ENCODE measurements at places on chromosomes 16 and 17.

- DNase-seq: no peak
These were observed 52.3 kb downstream of the TNRC6C start for GRCh38 chr17:78010759-78011158.

DNA sequence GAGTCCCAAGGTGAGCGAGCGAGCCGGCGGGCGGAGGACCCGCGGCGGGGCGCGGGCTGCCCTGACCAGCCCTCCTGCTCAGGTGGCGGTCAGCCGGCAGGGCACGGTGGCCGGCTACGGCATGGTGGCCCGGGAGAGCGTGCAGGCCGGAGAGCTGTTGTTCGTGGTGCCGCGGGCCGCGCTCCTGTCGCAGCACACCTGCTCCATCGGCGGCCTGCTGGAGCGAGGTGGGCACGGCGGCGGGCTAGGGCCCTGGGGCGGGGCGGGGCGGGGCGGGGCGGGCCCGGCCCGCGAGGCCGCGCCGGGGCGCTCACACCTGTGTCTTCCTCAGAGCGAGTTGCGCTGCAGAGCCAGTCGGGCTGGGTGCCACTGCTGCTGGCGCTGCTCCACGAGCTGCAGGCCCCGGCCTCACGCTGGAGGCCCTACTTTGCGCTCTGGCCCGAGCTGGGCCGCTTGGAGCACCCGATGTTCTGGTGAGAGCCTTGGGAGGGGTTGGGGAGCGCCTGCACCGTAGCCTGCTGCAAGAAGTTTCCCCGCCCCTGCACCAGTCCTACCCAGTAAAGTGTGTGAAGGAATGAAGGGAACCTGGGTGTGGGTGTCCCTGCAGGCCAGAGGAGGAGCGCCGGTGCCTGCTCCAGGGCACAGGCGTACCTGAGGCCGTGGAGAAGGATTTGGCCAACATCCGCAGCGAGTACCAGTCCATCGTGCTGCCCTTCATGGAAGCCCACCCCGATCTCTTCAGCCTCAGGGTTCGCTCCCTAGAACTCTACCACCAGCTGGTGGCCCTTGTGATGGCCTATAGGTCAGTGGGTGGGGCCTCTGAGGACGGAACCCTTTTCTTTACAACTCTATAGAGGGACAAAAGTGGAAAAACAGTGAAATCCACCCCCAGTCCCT lies 802 bp downstream of the SETD6 start:
- DNase-seq: no peak

DNA sequence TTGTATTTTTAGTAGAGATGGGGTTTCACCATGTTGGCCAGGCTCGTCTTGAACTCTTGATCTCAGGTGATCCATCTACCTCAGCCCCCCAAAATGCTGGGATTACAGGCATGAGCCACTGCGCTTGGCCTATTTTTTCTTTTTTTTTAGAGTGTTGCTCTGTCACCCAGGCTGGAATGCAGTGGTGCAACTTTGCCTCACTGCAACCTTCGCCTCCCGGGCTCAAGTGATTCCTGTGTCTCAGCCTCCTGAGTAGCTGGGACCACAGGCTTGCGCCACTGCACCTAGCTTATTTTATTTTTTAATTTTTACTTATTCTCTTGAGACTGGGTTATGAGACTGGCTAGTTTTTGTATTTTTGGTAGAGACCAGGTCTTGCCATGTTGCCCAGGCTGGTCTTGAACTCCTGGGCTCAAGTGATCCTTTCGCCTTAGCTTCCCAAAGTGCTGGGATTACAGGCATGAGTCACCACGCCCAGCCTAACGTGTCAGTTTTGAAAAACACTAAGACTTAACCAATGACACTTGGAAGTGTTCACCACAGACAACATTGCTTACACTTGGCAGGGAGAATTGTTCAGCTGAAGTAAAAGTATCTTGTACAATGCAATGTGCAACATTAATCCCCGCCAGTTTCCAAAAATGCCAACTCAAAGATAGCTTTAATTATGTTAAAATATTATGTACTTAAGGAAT lies 26.9 kb downstream of the ATAD5 start:
- DNase-seq: no peak

DNA sequence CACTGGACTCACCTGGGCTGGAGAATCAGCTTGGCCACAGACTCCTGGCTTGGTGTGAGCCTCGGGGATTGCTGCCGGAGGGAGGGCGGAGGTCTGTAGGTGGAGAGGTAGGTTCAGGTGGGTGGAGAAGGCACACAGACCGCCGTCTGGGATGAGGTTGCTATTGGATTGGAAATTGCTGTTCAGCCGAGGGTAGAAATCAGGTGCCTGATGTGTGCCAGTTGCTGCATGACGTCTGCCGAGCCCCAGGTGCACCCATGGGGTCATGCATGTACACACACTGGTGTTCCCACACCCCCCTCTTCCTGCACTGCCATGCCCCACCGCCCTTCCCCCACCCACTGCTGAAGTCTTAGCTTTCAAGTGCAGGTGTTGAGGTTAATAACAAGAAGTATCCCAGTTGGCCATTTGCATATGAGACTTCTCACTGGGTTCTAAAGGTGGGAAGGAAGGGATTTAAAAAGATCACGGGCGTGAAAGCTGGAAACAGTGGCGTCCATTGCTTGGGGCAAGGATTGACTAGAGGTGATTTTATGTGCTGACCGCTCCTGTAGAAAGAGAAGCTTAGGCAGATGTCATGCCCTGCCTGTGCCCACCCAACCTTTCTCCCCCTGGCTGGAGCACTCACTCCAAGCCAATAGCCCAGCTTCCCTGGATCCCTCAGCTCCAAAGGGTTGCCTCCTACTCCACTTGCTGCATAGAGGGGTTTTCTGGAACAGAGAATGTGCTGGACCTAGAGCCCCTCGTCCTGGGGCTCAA lies 193.6 kb downstream of the CCDC182 start:
- DNase-seq: no peak

DNA sequence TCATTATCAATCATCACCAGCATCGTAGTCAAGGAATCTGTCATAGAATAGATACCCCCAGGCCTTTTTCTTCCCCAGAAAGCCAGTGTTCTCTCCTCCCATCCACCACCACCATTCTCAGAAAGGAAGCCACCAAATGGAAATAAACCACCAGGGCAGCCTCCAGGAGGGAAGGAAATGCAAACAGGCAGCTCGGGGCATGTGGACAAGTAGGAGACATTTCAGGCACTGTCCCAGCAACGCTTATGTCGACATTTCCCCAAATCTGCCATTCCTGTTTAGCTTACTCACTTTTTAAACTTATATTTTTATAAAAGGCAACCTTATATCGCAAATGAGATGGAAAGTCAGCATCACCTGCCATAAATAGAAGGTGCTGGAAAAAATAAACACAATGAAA lies 15.8 kb downstream of the EMP2 start:
- DNase-seq: no peak

GRCh38 chr16:84751241-84751640 lies 51.4 kb downstream of the USP10 start:
- no peak for DNase-seq

DNA sequence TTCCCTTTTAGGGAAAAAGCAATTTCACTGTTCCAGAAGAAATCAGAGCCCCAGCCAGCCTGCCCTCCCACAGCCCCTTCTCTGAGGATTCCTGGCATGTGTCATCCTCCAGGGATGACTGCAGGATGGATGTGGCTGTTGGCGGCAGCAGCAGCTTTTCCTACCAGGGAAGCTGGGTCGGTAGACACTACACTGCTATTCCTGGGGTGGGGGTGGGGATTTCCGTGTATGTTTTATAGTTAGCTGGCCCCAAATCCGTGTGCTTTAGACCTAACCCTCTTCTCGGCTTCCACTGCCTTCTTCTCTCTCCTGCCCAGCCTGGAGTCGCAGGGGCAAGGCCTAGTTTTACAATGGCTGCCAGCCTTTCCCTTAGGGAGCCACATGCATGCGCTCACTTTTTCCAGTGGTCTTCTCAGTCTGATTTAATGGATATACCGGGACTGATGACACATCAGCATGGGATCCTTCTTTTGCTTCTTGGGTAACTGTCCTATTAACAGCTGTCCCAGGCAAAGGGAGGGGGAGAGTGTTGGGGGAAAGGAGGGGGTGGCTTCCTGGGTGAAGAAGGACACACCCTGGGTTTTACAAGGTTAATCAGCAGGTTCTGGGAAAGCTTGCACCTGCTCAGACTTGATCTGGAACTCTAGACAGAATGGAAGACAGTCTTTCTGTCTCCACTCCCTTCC lies 2.7 kb upstream of the NFE2L1 start:
- DNase-seq: no peak

- DNase-seq: no peak
These were observed 82.3 kb upstream of the CBX4 start for GRCh38 chr17:79921411-79922115.

DNA sequence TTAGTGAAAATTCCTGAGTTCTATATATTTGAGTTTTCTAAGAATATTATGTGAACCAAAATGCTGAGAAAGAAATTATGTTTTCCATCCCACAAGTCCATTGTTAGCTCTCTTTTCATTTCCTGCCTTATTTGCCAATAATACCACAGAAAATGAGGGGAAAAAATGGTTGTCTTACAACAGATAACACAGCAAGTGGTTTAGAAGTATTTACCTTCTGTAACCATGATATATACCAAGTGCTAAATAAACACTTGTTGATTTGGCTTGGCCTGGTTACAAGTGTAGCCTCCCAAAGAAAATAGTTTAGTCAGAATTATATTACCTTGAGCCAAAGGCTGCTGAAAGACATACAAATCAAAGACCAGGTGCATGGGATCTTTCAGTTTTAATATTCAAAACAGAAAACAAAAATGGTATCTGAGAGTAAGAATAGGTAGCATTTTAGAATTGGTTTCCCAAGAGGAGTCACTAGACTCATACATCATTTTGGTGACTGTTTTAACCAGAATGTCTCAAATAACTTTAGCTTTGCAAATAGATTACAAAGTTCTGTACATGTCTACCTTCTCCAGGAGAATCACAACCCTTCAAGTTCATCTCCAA lies 439.8 kb upstream of the DYNLRB2 start:
- DNase-seq: no peak

GRCh38 chr16:55569025-55569424 lies 2.5 kb downstream of the CAPNS2 start:
- no peak for DNase-seq

DNA sequence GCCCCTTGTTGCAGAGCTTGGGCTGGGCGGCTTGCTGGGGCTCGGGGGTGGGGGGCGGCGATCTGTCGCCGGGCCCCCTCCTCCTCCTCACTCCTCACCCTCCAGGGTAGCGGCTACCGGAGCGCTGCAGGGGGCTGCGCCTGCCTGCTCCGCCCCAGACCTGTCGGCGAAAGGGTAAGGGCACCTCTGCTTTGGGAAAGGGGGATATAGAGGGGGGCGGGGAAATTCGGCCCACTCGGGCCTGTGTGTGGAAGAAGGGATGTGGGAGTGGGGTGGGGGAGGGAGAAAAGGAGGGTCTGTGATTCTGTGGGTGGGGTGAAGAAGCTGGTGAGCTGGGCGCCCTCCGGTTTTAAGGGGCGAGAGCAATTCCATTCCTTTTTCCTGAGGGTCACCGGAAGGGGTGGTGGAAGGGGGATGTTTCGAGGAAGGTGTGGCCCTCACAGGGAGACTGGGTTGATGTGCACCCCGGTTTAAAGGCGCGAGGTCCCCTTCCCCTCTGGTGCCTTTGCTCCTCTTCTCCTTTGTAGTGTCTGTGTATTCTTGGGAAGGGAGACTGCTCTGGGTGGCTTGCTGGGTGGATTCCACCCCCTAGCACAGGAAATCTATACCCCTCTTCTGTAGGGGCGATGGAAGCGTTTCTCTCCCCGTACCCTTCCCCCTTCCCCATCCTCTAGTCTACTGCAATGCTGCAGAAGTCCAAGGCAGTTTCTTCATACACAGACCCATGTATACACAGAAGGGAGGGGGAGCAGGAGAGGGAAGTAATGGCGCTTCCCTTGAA lies 878 bp downstream of the TAOK1 start:
- DNase-seq: no peak

DNA sequence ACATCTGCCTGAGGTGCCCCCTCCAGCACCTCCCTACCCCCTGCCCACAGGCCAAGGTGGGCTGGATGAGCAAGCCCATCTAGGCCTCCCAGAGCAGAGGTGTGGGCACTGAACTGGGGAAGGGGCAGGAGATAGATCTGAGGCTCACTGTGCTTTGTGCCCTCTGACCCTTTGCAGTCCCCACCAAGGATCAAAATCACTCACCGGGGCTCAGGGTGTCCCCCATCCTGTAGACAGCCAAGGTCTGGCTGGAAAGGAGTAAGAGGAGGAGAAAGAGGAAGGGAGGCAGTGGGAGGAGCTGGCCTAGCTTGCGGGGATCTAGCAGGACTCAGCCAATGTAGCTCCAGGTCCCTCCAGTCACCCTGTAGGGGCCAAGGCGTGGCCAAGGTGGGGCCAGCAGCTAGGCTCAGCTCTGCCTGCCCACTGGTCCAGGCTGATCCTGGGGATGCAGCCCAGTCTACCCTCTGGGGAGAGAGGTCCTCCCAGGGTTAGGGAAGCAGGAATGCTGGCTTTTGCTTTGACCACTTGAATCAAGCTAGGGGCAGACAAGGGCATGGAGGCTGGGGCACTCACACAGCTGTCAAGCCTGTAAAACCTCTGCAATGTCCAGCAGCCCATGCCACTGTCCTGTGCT lies 1.8 kb downstream of the SLC12A4 start:
- DNase-seq: no peak

DNA sequence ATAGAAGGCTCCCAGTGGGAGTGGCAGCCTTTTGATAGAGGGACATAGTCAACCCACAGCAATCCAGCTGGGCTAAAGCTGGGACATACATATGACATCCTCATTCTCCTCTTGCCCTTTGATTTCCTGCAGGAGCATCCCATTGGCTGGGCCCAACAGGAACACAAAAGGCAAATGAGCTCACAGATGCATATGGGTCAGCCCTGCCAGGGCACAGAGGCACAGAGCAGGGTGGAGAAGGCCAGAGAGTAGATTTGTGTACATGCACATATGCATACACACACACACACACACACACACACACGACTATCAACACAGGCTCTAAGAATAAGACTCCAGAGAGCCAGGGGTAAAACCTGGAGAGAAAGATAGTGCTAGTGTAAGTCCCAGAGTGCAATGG lies 58.6 kb downstream of the MMD start:
- DNase-seq: no peak

DNA sequence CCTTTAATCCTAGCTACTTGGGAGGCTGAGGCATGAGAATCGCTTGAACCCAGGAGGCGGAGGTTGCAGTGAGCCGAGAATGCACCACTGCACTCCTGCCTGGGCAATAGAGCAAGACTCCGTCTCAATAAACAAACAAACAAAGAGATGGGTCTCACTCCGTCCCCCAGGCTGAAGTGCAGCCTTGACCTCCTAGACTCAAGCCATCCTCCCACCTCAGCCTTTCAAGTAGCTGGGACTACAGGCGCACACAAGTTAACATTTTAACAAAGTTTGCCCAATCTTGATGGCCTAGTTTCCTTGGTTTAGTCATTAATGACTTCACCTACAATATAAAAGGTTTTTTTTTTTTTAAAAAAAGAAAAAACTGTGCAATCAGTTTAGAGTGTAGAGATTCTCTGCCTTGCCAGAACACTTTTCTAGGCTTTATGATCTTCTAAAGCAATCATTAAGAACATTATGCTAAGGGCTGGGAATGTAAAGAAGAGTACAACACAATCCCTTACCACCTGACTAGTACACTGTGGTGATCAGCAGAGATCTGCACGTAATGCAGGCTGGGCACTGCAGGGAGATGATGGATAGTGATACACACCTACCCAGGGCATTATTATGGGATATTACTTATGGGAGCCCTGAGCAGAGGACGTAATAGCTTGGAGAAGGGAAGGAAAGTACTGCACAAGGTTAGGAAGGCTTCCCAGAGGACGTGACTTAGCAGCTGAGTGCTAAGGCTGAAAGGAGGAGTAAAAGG lies 6.9 kb downstream of the GOT2 start:
- DNase-seq: no peak

GRCh38 chr16:80369138-80369958 lies 171.4 kb upstream of the DYNLRB2 start:
- no peak for DNase-seq

GRCh38 chr17:81466564-81467472 lies 45.8 kb downstream of the ACTG1 start:
- no peak for DNase-seq
